ENCODE measurements at places on chromosomes 16 and 17. TPM values are rescaled to one million over a fixed set of nuclear protein-coding genes. Genes with fewer than 3 reads are reported as not detected.

CCDC92B gene
- total RNA-seq = 0.07 TPM

FZD2 gene
- total RNA-seq = not detected

CHST5 gene
- total RNA-seq = not detected

TUFM gene
- 276 TPM for total RNA-seq

KRTAP9-4 gene
- not detected for total RNA-seq

CNTNAP1 gene
- total RNA-seq = 1.5 TPM

RAMP2 gene
- total RNA-seq = not detected

SMIM36 gene
- not detected for total RNA-seq
